ENCODE measurements at places on chromosomes 3 and 15.

- no peak for ATAC-seq
Observed at GRCh38 chr3:64221571-64222257, 3.6 kb downstream of the PRICKLE2 start.

DNA sequence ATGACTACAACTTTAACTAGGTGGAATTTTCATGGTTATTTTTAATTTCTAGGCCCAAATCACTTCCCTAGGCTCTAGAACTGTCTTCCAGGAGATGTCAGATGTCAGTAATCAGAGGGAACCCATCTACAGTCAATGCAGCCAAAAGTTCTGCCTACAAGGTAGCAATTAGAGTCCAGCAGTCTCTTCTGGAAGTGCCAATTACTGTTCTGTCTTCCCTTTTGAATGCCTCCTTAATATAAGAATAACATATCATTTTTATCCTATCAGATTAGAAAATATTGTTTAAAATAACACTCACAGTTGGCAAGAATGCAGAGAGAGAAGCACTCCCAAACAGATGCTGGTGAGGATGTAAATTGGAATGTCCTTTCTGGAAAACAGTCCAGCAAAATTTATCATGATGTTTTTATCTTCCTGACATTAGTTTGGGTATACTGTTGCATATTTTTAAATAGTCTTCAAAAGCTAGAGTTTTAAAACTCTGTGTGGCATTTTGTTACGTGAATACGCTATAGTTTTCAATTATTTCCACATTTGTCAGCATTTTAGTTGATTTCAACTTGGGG, 543.7 kb downstream of the FHIT start:
- ATAC-seq: no peak

DNA sequence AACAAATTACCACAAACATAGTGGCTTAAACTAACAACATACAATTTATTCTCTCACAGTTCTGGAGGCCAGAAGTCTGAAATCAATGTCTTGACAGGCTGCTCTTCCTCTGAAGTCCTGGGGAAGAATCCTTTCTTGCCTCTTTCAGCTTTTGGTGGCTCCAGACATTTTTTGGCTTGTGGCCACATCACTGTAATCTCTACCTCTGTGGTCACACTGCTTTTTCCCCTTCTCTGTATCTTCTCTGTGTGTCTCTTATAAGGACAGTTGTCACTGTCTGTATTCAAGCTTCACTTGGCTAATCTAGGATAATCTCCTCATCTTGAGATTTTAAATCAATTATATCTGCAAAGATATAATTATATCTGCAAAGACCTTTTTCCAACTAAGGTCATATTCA, 80.3 kb upstream of the ABHD2 start:
- ATAC-seq: no peak

GRCh38 chr3:61200270-61200669, 51.0 kb downstream of the FHIT start:
- ATAC-seq: no peak

GRCh38 chr3:71273453-71273852, 310.1 kb downstream of the FOXP1 start:
- no peak for ATAC-seq

DNA sequence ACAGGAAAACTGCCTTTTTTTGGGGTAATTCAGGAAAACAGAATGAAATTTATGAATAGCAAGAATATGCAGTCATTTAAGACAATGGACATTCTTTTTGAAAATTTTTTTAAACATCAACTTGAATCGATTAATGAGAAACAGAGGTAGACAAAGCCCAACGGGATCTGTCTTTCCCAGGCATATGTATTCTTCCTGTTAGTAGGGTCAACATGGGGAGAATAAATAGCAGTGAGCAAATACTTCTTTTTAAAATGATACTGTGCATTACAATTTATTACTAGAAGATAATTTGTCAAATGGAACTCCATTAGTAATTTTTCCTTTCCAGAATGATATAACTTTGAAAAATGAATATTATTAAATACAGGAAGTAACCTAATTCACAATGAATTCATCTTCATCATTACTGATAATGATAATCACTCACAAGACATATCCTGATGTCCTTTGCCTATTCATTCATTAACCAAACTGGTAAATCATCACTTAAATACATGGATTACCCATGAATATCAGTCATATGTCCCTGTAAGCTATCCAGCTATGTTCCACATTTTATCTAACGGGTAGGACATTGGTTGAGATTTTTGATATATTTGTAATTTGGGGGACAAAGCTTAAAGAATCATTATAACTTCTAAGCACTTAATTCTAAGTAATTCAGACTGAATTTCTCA, 209.2 kb upstream of the CDIN1 start:
- ATAC-seq: no peak

- no peak for ATAC-seq
Observed at GRCh38 chr3:176988795-176989194, 208.5 kb downstream of the TBL1XR1 start.

- ATAC-seq: no peak
Observed at GRCh38 chr3:106125321-106125720, 256.5 kb upstream of the CBLB start.

- ATAC-seq: no peak
Observed at GRCh38 chr3:109874896-109875708, 537.8 kb upstream of the DPPA4 start.

DNA sequence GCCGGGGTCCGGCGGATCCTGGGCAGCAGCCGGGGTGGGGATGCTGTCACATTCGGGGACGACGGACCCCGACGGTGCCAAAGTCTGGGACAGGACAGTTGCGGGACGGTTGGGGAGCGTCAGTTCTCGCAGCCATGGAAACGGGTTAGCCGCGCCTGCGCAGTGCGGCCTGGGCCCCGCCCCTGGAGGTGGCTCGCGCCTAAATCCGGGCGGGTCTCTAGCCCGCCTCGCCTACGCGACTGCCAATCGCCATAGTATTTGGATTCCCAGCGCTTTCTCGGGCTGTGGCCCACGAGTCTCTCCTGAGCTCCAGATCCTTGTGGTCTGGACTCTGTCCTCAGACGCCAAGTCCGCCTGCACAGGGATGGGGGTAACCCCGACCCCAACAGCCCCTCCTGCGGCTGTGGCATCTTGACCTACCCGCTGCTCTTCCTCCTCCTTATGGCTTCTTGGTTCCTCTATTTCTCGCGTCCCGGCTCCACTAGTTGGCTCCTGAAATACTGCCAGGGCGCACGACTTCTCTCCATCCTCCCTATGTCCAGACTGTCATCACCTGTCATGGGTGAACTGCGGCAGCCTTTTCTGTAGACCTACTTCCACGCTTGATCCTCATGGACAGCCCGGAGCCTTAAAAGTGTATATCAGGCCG, at the start of gene ZMYND10:
ZMYND10 (minus strand) TSS at position 147 of the 649 bp plus-strand sequence. CDS start 153 bp downstream, outside the sequence.
- ATAC-seq: peak; percentile 12

- ATAC-seq: no peak
Observed at GRCh38 chr15:96362011-96362754, 31.7 kb downstream of the NR2F2 start.

DNA sequence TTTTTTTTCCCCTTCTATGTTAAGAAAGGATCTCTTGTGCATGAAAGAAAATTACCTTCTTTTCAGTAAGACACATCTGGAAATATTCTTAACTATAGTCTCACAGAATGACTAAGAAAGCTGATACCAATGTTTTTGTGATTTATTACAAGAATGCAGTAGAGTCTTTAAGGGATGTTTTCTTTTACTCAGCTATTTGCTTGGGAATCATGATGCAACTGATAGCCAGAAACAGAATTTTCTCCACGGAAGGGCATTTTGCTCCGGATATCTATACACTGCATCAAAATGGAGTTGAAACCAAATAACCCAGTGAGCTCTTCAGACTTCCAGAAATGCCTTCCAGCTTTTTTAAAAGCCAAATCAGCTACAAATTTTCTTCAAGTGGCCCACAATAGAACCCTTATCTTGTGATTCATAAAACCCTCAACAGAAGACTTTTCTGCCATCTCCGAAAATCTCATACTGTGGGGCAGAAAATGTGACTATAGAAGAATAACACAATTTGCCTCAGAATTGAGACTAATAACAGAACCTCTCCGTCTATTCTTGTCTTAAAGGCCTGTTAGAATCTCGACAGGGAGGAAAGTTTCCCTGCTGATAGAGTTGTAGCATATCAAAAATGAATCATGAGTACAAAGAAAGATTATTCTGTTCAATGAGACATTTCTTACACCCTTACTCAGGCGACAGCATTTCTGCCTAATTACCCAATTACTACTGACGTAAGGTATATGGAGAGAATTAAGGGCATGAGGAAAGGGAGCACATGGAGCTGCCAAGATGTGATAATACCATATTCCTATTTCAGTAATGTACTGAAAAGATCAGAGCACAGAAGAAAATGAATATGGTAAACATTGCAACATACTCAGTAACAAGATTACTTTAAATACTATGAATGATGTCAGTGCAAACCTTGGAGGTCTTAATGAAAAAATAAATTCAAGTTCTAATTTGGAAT, 900.1 kb downstream of the ROBO1 start:
- no peak for ATAC-seq

- ATAC-seq: peak; percentile 59
Observed at GRCh38 chr15:75061272-75061671, 37.9 kb downstream of the PPCDC start.

DNA sequence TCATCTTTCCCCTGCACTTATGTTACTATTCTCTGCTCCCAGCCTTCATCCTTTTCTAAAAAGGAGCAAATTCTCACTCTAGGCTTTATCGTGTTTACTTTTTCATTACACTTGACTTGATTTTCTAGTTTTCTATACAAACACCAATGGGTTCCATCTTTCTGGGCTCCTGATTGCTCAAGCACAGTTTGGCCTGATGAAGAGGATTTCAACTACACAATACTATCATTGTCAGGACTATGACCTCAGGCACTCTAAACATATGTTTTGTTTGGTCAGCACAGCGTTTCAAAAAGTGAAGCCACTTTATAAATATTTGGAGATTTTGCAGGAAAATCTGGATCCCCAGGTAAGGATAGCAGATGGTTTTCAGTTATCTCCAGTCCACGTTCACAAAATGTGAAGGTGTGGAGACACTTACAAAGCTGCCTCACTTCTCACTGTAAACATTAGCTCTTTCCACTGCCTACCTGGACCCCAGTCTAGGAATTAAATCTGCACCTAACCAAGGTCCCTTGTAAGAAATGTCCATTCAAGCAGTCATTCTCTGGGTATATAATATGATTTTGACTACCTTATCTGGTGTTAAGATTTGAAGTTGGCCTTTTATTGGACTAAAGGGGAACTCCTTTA, 86.2 kb downstream of the TGFBR2 start:
- ATAC-seq: no peak

- ATAC-seq: no peak
Observed at GRCh38 chr3:9088441-9089353, 125.4 kb upstream of the RAD18 start.

- ATAC-seq: no peak
Observed at GRCh38 chr15:29554531-29554930, 267.7 kb downstream of the TJP1 start.

- ATAC-seq: no peak
Observed at GRCh38 chr3:134993011-134993410, 198.0 kb downstream of the EPHB1 start.

DNA sequence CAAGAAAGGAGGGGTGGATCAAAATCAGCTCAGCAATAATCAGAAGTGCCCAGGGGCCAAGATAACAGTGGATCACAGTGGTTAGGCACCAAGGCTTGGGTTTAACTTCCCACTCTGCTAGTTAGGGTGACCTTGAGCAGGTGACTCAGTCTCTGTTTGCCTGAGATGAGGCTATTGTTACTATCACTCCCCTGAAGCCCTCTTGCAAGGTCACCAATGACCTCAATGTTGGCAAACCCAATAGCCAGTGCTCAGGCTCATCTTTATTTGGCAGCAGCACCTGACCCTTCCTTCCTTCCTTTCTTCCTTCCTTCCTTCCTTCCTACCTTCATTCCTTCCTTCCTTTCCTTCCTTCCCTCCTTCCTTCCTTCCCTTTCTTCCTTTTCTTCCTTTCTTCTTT, 102.4 kb upstream of the HACD2 start:
- no peak for ATAC-seq

DNA sequence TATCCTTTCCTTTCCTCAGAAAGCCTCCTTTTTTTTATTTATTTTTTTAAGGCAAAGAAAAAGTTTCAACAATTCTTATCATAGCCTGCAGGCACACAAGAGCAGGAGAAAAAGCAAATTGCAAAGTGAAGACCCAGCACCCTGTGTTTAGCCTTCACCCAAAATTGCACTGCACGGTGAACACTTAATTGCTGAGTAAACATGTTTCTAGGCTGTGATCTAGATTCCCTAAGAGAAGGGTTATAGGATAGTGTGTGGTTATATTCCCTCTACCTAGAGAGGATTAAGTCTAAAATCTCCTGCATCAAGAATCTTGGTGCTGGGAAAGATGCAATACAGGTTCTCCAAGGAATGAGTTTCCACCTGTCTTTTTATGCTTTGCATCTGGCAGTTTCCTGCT, 70.2 kb upstream of the BFSP2 start:
- no peak for ATAC-seq

- ATAC-seq: no peak
Observed at GRCh38 chr15:62506217-62506805, 341.2 kb upstream of the C2CD4B start.

- ATAC-seq: no peak
Observed at GRCh38 chr3:143822374-143822773, 25.9 kb downstream of the SLC9A9 start.

DNA sequence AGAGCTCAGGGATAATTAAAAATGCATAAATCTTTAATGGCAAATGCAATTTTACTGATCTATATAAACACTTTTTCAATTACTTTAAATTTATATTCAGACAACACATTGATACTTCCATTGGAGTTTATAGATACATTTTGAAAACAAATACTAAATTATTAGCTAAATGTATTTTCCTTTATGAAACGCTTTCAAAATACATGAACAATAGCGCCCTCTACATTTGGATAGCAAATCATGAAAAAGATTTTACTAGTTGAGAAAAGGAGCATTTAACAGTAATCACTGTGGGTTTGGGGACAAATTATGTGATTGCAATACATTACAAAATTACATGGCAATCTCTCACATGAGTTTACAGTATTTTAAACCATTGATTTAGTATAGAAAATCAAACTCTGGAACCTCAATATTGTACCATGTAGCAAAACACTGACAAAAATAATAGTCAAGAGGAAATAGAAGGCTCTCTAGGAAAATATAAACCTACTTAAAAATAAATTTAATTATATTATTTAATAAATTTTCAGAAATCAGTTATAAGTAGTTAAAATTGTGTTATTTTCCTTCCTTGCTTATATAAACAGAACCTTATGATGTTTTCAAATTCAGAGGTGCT, 207.9 kb downstream of the ZIC1 start:
- ATAC-seq: no peak

DNA sequence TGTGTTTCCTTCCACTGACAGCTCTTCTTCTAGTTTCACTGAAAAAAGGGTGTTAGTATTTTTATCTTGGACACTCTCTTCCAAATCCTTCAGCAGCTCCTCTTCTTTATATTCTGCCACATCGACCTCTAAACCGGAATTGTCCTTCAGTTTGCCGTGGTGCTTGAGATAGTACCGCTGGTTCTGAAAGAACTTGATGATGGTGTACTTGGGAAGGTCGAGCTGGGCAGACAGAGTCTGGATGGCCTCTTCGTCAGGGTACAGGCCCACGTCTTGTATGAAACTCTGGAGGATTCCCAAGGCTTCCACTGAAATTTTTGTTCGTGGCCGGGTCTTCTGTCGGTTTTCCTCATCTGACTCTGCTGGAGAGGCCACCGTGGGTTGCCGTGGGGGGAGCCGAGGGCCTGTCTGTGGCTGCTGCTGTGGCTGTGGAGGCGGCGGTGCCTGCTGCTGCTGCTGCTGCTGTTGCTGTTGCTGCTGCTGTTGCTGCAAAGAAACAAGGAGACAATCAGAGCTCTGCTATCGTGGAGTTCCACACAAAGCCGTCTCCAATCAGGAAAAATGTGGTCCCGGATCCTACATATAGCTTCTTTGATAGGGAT, 75.8 kb downstream of the SATB1 start:
- no peak for ATAC-seq
